ENCODE measurements at places on chromosomes 5 and 9.

DNA sequence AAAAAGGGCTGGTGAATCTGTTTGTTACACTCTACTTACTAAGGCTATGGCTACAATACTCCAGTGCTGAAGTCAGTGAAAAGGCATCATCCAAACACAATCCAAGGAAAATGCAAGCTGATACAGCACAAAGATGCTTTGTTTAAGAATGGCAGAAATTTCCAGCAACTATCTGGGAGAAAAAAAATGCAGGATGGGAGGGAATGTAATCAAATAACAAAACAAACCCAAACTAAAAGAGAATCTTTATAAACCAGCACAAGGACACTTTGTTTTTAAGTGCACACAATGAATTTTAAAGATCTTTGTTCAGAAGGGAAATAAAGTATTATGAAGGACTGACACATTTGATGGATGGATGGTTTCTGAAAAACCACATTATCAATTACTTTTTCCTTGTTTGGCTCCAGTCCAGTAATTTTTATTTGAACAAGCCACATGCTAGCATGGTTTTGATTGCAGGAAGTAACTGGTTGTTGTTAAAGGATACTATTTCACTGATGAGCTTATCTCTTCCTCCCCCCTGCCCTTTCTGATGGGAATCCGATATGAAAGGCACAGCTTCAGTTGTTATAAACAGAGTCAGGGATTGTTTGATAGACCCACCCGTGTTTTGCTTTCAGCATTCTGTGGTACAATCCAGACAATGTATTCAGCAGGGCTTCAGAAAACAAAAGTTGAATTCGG lies 12.1 kb upstream of the TLE4 start:
- no peak for DNase-seq

DNA sequence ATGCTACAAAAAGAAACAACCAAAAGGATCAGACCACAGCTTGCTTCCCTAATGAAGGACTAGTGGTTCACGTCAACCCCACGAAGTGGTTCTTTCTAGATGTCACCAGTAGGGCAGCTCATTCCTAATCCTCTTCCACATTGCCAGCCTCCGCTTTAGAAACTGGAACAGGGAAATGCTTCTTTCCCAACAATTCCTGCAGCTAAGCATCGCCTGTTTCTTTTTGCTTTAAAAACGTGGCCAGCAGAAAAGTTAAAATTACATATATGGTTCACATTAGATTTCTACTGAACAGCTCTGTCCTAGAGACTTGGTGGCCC lies 100.2 kb downstream of the MTX3 start:
- DNase-seq = no peak

DNA sequence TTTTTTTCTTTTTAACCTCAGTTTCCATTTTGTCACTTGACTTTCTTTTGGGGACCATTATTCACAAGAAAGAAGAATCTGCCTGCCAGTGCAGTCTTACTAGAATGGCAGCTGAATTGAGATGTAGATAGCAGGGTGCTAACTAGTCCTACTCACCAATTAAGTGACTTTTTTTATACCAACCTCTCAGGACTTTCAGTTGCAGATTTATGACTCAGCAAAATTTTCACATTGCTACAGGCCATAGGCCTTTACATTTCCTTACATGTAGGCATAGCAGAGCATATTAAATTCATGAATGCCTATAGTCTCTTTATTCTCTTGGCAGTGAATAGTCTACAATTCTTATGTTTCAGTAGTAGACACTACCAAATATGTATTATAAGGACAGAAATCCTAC lies 54.0 kb upstream of the FKTN start:
- no peak for DNase-seq

GRCh38 chr9:127122176-127123063 lies at the start of gene ANGPTL2:
Gene ANGPTL2, minus strand, starts transcription at chr9:127122635. Its CDS starts 13,904 bp downstream, at chr9:127108731.
- peak; percentile 11 for DNase-seq

DNA sequence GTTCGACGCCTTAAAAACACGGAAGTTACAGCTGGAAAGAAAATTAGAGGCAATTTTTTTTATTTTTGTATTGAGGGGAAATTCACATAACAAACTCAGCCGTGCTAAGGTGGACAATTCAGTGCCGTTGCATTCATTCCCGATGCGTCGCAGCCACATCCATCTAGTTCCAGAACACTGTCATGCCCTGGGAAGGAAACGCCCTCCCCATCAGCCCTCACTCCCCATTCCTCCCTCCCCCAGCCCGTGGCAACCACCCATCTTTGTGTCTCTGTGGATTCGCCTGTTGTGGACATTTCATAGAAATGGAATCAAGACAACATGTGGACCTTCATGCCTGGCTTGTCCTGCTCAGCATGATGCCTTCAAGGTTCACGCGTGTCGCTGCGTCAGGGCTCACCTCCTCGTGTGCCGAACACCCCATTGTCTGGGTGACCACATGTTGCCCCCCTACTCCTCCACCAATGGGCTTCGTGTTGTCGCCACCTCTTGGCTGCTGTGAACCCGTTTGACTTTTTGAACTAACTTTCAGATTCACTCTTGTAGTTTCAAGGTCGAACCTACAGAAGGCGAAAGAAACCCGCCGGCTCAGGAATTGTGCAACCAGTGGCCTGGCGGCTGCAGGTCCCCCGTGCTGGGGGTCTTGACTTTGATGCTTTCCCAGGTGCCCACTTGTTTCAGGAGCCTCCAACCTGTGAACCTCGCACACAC lies 17.4 kb upstream of the CAMSAP1 start:
- DNase-seq = no peak

Measured in inflammatory macrophage treated with lipopolysaccharide for 1 hour (primary cell).